CD4-positive, alpha-beta T cell treated with Interleukin-4 for 1 hour (primary cell): ENCODE measurements at places on chromosomes 3 and 15.
A peak's percentile ranks its signal among the peaks of the same experiment; 100 is the strongest.

GRCh38 chr15:68384451-68385239 lies 47.3 kb downstream of the ITGA11 start:
- no peak for DNase-seq

DNA sequence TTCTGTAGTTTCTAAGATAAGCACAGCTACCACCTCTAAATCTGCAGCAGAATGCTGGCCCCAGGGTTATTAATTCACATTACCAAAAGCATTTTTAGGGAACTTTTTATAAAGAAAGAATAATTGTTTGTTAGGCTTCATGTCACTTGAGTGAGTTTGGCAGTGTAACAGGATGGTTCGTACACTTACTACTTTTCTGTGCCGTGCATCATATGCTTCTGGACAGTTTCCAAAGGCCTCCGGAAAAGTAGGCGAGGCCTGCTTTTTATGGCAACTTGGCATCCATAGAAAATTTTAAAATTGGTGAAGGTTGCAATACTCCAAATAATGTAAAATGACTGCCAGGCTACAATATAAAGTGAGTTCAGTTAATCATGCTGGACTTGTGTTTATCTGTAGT lies 30.0 kb downstream of the NIPA2 start:
- no peak for DNase-seq

GRCh38 chr15:85865070-85865684 lies 70.5 kb upstream of the KLHL25 start:
- no peak for DNase-seq

GRCh38 chr3:9206287-9206686 lies 43.2 kb downstream of the SRGAP3 start:
- DNase-seq, result no peak

GRCh38 chr3:189737071-189737470 lies 105.9 kb downstream of the TP63 start:
- DNase-seq, result no peak

DNA sequence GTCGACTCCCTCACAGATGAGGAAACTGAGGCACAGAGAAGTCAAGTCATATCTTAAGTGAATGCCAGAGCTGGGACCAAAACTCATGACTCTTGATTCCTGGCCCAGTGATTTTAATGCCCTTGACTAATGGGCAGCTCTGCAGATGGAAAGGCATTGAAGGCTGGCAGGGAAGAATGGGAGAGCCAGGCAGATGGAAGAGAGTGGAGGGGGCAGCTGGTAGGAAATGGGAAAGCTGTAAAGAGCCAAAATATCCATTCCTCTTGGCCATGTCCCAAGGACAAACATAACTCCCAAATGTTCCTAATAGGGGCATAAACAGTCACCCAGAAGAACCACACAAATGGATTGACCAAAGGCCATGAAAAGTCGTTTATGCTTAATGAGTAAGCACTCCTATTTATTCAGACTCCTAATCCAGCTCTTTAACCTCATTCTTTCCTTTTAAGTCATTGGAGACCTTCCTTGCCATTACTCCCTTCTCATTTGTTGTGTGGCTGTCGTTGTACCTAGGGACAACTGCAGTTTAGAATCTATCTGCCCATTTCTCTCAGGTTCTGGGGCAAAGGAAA lies 330.5 kb upstream of the ROPN1 start:
- DNase-seq, result no peak

DNA sequence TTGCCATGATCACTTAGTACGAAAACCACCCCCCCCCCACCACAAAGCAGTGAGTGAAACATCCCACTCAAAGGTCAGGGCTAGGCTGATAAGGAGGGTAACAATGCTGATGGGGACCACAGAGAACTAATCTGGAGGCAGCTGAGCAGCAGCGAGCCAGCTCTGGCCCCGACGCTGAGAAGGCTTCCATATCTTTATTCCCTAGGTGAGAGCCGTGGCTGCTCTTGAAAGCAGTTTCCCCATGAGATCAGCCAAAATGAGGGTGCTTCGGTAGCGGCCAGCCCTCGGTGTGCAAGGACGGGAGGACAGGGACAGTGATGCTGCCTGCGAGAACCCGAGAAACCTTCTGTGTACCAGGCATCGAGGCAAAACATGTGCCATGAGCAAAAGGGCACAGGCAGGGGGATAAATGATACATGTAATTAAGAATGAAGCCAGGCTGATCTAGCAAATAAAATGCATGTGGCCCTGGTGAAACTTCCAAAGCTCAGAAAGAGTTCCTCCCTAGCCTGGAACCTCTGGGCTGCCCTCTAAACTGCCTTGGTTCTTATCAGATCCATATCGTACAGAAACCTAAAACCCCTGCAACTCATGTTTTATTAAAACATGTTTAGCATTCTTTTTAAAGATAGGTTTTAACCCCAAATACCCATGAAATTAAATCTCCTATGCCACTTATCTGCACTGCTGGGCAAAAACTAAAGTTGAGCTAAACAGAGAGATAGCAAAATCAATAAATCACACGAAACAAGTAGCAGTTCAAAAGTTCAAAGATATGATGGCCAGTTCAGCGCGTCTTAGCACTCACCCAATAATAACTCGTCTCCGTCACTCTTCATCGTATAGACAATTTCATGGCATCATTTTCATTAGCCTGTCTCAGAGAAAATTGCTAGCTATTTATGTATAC lies 337.3 kb downstream of the FOXP1 start:
- no peak for DNase-seq

DNA sequence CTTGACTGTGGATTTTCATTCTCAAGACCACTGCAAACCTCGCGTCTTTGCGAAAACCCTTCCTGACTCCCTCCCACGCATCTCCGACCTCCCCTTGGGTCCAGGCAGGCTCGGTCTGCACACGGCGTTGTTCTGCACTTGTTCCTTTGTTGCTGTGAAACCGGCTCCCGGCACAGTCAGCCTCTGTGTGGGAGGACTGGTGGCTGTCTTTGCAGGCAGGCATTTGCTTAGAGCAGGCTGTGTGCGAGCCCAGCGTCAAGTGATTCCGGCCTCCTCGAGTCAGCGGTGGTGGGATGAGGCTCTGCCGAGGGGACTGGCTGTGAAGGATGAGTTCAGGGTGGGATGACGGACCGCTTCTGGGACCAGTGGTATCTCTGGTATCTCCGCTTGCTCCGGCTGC lies 102.6 kb upstream of the ROPN1 start:
- DNase-seq, result no peak

- no peak for DNase-seq
These were observed 51.8 kb downstream of the SLC12A8 start for GRCh38 chr3:125160606-125161371.

- DNase-seq, result no peak
These were observed 72.5 kb upstream of the AGTR1 start for GRCh38 chr3:148625095-148625736.

- no peak for DNase-seq
These were observed 79.1 kb downstream of the VGLL4 start for GRCh38 chr3:11564577-11565001.

- DNase-seq, result no peak
These were observed 34.3 kb upstream of the PIK3CA start for GRCh38 chr3:179113903-179114302.

DNA sequence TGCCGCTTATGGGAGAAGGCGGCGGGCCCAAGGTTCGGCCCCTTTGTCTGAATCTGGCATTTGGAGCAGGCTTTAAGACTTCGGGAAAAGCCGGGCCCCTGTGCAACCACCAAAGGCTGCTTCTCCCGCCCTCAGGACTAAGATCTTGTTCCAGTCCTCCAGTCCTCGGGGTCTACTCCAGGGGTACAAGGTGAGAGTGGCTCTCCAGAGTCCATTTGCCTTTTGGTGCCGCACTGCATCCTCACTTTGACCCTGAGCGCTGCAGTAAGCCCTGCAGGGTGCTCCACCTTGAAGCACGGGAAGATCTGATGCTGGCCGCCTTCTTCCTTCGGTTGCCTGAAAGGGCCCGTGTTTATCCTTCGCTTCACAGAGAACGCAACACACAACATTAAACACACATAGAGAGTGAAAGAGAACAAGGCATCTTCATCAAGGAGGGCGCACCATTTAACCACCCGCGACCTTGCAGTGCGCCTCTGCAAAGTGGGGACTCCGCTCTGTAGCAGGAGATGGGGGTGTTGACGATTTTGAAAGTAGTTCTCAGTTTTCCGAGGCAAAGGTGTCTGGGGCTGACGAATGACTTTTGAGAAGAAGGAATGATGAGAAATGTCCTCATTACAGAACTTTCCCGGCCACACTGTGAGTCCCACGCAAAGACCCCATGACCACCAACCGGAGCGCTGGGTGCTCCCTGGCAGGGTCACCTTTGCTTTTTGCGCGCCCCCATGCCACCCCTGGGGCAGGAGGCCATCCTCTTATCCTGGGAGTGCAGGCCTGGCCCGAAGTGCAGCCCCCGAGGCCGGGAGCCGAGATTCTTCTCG lies 1.0 kb downstream of the PIGZ start:
- DNase-seq, result no peak

GRCh38 chr3:89380016-89380415 lies 272.6 kb downstream of the EPHA3 start:
- no peak for DNase-seq

- no peak for DNase-seq
These were observed 941 bp downstream of the ZBED2 start for GRCh38 chr3:111594205-111594604.

DNA sequence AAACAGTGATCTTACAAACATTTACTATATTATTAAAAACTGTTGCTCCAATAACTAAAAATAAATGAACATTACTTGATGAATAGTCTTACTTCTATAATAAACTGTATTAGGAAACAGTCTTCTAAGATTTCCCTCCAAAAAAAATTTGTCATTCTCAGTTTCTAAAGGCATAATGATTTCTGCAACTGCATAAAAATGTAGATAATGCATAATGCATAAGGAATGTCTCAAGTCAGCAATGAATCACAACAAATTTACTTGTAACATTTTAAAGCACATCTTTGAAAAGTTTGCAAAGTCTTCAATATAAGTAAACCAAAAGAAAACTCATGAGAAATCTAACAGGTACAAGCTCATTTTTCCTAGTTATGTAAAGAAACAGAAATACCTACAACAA lies 113.5 kb downstream of the VPS13C start:
- DNase-seq, result no peak

- no peak for DNase-seq
These were observed 974.2 kb downstream of the NSUN3 start for GRCh38 chr3:95037097-95037496.

DNA sequence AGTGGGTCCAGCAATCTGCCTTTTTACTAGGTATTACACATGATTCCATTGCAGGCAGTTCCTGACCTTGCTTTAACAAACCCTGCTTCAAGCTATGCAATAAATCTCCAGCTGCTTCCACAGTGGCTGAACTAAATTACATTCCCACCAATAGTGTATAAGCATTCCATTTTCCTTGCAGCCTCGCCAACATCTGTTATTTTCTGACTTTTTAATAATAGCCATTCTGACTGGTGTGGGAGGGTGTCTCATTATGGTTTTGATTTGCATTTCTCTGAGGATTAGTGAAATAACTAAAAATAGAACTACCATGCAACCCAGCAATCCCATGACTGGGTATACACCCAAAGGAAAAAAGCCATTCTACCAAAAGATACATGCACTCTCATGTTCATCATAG lies 36.4 kb upstream of the DNAJC13 start:
- DNase-seq, result no peak

GRCh38 chr3:170488802-170489201 lies 70.1 kb downstream of the CLDN11 start:
- DNase-seq, result no peak

DNA sequence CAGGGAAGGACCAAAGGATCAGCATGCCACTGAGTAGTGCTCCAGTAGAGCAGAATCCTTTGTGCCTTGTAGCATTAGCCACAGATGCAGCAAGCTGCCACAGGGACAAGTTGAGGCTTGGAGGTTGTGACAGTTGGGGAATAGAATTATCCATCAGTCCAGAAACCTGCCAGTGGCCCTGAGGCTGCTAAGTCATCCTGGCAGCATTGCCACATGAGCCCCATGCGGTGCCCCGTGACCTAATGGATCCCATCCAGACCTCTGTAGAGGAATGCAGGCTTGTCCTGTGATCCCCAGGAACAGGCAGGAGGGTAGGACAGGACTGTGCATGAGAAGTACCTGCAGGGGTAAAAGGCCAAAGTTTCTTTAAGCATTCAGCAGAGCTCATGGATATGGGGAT lies 51.7 kb downstream of the BOC start:
- DNase-seq, result no peak

- no peak for DNase-seq
These were observed 5.0 kb downstream of the RARB start for GRCh38 chr3:25433106-25433505.

DNA sequence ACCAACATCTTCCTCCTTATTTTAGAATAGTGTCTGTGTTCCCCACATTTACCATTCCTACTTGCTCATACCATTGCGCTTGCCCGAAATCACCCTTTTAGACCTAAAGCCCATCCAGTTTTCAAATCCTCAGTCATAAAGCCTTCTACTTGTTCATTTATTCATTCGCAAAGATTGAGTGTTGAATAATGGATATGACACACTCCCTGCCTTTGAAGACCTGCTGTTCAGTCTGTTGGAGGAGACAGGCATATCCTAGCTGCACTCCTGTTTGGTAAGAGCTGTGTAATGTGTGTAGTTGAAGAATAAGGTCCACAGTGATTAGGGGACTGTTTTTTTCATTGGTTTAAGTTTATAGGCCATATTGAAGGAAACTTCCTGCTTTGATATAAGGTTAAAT lies 1.7 kb downstream of the CNOT10 start:
- no peak for DNase-seq

- DNase-seq, result no peak
These were observed 16.8 kb upstream of the COLQ start for GRCh38 chr3:15538345-15538744.

GRCh38 chr3:16388850-16389441 lies 123.9 kb downstream of the OXNAD1 start:
- DNase-seq, result no peak

GRCh38 chr3:57397175-57398026 lies 104.9 kb upstream of the ASB14 start:
- DNase-seq, result peak; percentile 66

GRCh38 chr3:117084739-117085270 lies 375.2 kb downstream of the TUSC7 start:
- DNase-seq, result no peak

GRCh38 chr3:55842204-55842603 lies 355.1 kb upstream of the WNT5A start:
- DNase-seq, result no peak
